ENCODE measurements at places on chromosomes 5 and 9.

DNA sequence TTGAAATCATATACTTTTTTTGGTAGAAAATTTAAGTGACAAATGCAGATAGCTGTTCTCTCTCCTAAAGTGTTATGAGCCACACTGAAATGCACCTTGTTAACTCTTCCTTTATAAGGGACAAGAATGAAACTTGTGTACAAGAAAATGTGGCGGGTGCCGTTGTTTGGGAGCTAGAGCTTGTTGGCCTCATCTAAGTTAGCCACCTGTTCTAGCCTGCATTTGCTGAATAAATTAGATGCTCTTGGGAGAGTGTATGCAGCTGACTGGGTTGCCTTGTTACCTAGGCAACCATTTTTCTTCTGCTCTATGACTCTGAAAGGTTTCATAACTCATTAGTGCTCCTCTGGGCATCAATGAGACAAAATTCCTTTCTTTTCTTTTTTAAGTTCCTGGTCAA, 174.3 kb downstream of the TAF11L14 start:
- DNase-seq, result no peak

DNA sequence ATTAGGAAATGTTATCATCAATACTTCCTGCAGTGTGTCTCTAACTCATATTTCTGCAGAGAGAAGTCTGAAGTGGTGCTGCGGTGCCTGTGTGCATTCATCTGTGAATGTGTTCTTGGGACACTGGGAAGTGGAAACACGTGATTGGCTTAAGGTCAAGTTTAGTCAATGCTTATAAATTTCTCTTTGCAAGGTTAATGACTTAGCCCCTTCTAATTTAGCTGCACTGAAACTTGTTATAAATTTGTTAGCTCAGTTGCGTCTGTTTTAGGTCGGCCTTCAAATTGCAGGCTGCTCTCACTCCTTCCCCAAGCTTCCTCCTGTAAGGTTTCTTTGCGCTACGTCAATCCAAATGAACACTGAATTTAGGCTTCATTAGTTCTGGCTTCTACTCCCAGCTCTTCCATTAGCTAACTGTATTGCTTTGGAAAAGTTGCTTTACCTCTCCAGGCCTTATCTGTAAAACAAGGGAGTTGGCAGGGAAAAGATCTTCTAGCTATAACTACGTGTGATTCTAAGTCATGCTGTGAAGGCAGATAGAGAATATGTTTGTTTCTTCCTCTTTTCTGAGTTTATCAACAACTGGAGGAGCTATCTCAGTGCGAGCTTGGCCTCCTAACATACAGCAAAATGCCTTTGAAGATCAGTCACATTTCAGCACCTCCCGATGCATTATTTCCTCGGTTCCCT, 341.8 kb downstream of the NFIB start:
- DNase-seq, result no peak

- DNase-seq, result no peak
Measured at GRCh38 chr5:127870914-127871313, 167.7 kb downstream of the CCDC192 start.

GRCh38 chr5:175821790-175822211, 49.6 kb upstream of the CPLX2 start:
- DNase-seq, result no peak

DNA sequence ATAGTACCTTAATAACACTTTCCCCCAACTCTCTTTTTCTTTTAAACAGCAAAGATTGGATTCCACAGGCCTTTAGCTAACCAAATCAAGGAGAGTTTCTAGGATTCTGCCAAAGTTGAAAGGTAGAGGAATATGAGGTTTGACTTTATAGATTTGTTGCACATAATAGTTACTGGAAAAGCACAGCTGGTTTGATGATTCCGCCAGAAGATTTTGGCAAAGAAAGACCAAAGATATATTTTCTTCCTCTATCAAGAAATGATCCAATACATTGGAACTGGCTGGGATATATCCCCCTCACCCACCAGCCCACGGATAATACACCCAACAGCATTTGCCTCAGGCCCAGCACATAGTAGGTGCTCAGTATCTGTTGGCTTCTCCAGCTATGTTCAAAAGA, 289.8 kb downstream of the EBF1 start:
- no peak for DNase-seq

DNA sequence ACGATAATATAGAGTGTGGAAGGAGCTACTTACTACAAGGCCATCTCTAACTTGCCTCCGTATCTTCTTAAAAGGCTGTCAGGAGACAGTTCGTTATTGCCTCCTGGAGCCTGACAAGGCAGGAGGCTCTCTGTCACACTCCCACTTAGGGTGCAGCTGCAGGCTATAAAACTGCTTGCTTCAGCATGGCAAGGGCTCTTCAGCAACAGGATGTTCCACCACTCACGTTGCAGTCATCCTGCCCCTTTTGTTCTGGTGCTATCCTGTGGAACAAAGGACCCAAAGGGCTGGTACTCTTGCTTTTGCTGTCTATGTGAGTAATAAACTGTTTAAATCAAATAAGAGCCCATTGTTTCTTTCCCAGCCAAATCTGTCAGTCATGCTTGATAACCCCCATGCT, 508.9 kb downstream of the NTRK2 start:
- no peak for DNase-seq

- DNase-seq, result no peak
Measured at GRCh38 chr9:34310215-34310614, 18.9 kb downstream of the KIF24 start.

DNA sequence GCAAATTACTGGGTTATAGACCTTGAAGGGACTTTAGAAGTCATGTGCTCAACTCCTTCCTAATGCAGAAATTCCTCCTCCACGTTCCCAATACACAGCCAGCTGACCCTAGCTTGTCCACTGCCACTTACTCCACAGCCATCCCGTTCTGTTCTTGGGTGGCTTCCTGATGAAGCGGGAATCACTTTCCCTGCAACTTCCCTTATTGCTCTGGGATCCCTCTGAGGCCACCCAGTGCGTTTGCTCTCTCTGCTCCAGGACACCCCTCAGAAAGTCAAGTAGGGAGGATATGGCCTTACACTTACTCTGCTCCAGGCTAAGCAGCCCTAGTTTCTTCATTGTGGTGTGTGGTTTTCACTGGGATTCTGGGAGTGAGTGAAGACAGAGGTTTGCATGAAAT, 55.5 kb downstream of the GALNT12 start:
- DNase-seq, result no peak

Measured in NCI-H2107 (cell line).